ENCODE measurements at places on chromosomes 2 and 18. TPM values are rescaled to one million over a fixed set of nuclear protein-coding genes. Genes with fewer than 3 reads are reported as not detected.

LAMA1 gene
- 5.7 TPM for polyA plus RNA-seq

DNA sequence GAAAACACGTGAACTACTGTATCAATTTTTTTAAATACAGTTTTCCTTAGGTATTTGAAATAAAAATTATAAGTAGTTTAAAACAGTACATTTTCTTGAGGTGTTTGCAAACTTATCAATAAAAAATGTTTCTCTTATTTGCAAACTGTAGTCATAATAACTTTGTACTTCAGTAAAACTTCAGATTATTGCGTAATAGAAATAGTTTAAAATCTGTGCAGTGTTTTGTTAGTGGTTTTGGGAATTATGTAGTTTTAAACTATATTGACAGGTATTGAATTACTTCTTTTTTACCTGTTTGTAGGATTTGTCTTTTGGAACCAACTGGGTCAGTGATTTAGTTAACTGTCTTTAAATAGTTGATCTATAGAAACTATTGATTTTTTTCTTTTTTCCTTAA lies 7.3 kb downstream of the NAPG start:
- no peak for DNase-seq

- no peak for DNase-seq
Measured at GRCh38 chr2:22756276-22757043, 628.5 kb upstream of the KLHL29 start.

DNA sequence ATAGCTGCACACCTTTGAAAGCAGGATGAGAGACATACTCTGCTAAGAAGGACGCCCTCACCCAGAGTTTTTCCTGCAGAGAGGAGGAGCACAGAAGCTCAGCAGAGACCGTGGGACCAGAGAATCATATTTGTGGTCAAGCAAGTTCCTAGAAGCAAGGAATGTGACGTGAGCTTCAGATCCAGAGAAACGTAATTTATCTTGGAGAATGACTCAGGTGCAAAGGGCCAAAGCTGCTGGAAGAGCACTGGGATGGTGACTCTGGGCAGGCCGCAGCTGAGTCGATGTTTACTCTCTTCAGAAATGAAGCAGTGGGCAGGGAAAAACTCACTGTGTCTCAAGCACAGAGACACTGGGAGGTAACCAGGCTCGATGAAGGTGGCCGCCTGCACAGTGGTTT lies 50.1 kb upstream of the IGFBP2 start:
- peak; percentile 67 for DNase-seq

- peak; percentile 43 for DNase-seq
Measured at GRCh38 chr2:237939251-237939650, 27.6 kb upstream of the UBE2F start.

- no peak for DNase-seq
Measured at GRCh38 chr18:31420524-31420923, 27.0 kb upstream of the DSG3 start.

GRCh38 chr2:153373510-153374279 lies 104.9 kb downstream of the RPRM start:
- DNase-seq = no peak

MOGAT1 gene
- polyA plus RNA-seq = not detected

GRCh38 chr2:201734111-201734510 lies 35.7 kb upstream of the MPP4 start:
- no peak for DNase-seq

DNA sequence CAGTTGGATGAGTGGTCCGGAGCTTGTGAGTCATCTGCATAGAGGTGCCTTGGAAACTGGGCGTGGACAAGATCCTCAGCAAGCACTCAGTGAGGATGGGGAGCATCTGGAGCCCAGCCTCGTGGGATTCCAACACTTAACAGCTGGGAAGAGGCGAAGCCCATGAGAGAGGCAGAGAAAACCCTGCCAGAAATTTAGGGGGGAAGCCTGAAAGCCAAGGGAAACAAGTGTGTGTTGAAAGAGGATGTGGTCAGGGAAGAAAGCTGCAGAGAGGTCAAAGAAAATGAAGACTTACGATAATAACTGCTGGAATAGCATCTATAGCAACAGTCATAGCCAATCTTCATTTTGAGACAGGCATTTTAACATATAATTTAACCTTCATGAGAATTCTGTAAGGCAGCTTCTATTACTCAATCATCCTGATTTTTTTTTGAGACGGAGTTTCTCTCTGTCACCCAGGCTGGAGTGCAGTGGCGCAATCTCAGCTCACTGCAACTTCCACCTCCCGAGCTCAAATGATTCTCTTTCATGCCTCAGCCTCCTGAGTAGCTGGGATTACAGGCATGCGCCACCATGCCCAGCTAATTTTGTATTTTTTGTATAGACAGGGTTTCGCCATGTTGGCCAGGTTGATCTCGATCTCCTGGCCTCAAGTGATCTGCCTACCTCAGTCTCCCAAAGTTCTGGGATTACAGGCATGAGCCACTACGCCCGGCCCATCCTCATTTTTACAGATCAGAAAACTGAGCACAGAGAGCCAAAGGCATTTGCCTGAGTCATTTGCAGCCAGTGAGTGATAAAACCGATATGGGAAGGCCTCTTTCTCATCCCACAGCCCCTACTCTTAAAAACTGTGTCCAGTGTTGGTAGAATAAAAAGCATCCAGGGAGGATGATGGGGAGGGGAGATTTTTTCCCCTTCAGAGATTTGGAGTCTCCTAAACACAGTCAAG lies 214.4 kb upstream of the EPAS1 start:
- DNase-seq = no peak

DNA sequence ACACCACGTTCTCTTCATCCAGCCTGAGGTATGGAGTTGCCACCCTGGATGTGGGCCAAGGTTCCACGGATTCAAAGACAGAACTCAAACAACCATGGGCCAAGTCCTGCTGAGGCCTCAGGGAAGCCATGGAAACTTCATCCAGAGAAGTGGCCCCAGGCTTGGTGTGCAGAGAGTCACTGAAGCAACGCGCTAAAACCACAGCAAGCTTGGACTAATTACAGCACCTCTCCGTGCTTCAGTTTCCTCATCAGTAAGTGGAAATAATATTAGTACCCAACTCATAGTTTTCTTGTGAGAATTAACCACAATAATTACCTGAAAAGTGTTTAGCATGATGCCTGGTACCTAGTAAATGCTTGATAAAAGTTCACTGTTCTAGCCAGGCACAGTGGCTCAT lies 19.2 kb upstream of the AP1S3 start:
- no peak for DNase-seq

KIF5C gene
- polyA plus RNA-seq = 0.22 TPM

- no peak for DNase-seq
Measured at GRCh38 chr2:198545411-198545810, 741.0 kb downstream of the PLCL1 start.

GRCh38 chr18:69752737-69753380 lies 194.8 kb downstream of the CD226 start:
- no peak for DNase-seq

GRCh38 chr2:152189622-152190495 lies 14.3 kb upstream of the STAM2 start:
- peak; percentile 64 for DNase-seq

CYP26B1 gene
- polyA plus RNA-seq = 0.81 TPM

IL36B gene
- not detected for polyA plus RNA-seq

GREB1 gene
- 0.76 TPM for polyA plus RNA-seq

DNA sequence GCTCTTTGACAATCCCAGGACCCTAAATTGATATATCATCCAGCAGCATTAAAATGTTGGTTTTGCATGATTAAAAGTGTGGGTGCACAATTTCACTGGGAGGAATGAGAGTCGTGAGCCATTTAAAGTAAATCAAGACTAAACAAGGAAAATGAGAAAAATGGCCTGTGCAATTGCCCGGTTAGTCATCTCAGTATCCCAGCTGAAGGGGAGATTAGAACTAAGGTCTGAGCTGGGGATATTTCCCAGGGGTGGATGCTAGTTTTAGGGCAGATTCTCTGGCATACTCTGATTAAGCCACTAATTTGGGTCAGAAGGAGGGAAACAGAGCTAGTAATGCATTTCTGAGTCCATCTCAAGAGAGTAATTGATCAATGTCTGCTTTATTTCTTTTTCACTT lies 177.2 kb downstream of the EN1 start:
- no peak for DNase-seq

IL1RL1 gene
- polyA plus RNA-seq = 3.4 TPM

DNA sequence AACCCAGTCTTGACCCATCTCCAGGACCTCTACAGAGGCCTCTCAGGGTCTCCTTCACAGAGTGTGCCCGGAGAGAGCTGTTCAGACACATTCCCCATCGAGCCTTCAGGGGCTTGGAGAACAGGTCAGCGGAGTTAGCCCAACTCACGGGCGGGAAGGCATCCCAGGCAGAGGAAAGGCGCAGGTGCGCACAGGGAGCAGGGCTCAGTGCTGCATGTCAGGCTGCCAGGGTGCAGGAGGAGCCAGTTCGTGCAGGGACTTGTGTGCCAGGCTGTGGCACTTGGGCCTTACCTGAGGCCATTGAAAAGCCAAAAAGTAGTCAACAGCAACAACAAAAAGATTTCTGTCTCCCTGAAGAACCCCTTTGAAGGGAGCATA lies 104.0 kb downstream of the ITGB1BP1 start:
- no peak for DNase-seq

- DNase-seq = no peak
Measured at GRCh38 chr18:48803951-48804855, 146.6 kb downstream of the SMAD7 start.

UGT1A10 gene
- 30.0 TPM for polyA plus RNA-seq

GRCh38 chr2:96489663-96490062 lies 15.5 kb downstream of the NEURL3 start:
- DNase-seq = no peak

PROKR1 gene
- polyA plus RNA-seq = 0.13 TPM

DNA sequence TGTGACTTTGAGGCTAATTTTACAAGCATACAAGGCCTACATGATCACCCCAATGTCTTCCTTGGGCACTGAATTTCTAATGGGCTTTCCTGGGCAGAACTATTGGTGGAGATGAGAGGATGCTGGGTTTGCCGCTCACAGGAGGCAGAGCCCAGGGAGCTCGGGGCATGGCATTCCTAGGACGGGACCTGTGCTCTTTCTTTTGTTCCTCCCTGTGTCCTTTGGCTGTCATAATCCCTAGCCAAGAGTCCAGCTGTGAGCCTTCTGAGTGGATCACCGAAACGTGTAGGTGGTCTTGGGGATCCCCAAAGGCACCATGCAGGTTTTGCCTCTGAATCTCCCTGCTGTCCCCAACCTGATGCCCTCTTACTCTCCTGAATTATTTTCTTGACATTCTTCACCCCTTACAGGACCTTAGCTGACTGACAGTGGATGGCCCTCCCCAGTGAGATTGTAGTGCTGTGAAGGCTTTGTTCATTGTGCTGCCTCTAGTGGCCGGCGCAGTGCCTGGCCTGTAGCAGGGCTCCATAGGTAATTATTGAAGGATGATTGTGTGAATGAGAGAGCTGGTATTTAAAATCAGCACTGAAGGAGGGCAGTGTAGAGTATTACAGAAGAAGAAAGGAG lies 221.9 kb downstream of the ZNF407 start:
- DNase-seq = peak; percentile 16

GRCh38 chr2:6780765-6781274 lies 84.9 kb downstream of the CMPK2 start:
- DNase-seq = peak; percentile 6

- DNase-seq = no peak
Measured at GRCh38 chr2:217353591-217353990, 493.7 kb upstream of the TNP1 start.

- no peak for DNase-seq
Measured at GRCh38 chr2:49225126-49225525, 70.8 kb upstream of the FSHR start.

- DNase-seq = peak; percentile 33
Measured at GRCh38 chr2:239302808-239303557, 97.8 kb downstream of the HDAC4 start.

DNA sequence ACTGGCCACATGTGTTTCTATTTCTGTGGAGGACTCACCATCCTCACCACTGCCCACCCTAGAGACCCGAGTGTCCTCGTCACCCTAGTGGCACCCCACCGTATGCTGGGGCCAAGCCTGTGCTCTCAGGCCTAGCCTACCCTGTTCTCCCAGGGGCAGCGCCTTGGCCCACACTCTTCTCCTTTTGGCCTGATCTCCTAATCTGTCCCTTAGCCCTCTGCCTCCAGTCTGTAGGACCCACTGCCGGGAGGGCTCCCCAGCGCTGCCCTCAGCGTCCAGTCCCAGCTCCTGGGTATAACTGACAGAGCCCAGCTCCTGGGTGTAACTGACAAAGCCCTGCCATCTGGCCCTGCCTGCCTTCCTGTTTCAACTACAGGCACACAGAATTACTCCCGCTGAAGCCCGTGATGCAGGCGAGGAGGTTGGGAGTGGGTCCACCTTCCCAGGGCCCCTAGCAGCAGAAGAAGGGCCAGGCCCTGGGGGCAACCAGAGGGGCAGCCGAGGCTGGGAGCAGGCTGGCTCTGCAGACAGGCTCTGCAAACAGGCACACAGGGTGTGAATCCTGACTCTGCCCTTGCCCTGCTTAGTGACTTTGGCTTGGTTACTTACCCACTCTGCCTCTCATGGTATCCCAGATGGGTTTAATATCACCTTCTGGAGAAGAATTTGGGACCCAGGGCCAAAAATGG lies 25.6 kb upstream of the PTMA start:
- DNase-seq = no peak

- no peak for DNase-seq
Measured at GRCh38 chr18:44599412-44599811, 81.3 kb upstream of the SETBP1 start.

- DNase-seq = no peak
Measured at GRCh38 chr2:102235491-102235890, 48.7 kb downstream of the IL1RL2 start.

- DNase-seq = no peak
Measured at GRCh38 chr18:38872342-38872741, 1306.7 kb upstream of the CELF4 start.

AOX1 gene
- polyA plus RNA-seq = 0.45 TPM

- DNase-seq = no peak
Measured at GRCh38 chr18:39326772-39327171, 1761.2 kb upstream of the CELF4 start.

MGAT4A gene
- polyA plus RNA-seq = 28.9 TPM

DNA sequence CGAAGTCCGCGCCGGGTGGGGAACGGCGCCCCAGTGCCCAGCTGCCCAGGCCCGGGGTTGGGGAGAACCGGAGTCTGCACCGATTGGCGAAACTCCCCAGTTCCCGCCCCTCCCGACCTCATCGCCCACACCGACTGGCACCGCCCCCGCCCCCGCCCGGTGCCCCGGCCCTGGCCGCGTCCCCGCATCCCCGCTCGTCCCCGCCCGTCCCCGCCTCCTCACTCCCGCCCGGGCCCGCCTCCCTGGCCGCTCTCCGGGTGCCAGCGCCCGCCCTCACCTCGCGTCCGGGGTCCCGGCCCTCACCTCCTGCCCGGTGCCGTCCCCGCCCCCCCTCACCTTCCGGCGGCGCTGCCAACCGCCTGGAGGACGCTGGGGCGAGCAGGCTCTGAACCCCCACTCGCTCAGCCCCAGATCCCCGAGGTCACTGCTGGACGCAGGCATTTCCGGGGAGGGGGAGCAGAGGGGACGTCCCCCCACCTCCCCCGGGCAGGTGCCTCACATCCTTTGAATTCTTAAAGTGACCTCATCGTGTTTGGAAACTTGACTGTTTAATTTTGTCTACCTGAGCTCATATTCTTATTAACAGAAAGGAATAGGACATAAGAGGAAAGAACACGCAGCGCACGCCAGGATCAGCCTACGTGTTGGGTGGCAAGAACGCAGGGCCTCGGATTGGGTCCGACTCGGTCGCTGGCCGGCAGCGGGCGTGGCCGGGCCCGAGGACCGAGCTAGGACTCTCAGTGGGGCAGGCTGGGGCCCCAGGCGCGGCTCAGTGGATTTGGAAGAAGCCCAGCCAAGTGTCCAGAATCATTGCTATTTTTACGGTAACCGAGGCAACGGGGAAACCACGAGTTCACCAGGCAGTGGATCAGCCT lies at the start of gene FAM110C:
Gene FAM110C, minus strand, starts transcription at position 35 of the 875 bp plus-strand sequence. CDS start 120 bp downstream, outside the sequence.
- peak; percentile 90 for DNase-seq
